T follicular helper cell (primary cell): ENCODE measurements at places on chromosomes 3 and 15.

GRCh38 chr3:155604126-155604525 is 140.7 kb downstream of the PLCH1 start:
- DNase-seq, result no peak

- no peak for DNase-seq
Observed at GRCh38 chr3:170480111-170480510, 61.4 kb downstream of the CLDN11 start.

DNA sequence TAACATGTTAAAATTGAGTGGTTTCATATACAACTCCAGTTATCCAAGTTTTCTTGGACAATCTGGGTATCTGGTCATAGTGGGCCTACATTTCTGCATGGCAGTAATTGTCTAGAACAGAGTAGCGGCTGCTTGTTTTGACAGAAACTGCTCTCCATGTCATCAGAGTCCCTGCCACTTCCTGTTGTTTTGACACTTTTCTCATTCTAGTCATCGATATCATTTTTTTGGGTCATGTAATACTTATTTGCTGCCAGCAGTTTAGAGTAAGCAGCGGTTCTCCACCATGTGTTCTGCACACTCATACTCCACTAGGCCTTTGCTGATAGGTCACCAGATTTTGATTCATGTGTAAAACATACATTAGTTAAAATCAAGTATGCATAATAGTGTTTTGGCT is 81.5 kb downstream of the SLC25A26 start:
- peak; percentile 45 for DNase-seq

- no peak for DNase-seq
Observed at GRCh38 chr15:29708519-29708918, 113.7 kb downstream of the TJP1 start.

GRCh38 chr3:172717493-172718088 is 6.7 kb upstream of the NCEH1 start:
- DNase-seq, result no peak

- no peak for DNase-seq
Observed at GRCh38 chr3:27503526-27503925, 19.3 kb upstream of the SLC4A7 start.

DNA sequence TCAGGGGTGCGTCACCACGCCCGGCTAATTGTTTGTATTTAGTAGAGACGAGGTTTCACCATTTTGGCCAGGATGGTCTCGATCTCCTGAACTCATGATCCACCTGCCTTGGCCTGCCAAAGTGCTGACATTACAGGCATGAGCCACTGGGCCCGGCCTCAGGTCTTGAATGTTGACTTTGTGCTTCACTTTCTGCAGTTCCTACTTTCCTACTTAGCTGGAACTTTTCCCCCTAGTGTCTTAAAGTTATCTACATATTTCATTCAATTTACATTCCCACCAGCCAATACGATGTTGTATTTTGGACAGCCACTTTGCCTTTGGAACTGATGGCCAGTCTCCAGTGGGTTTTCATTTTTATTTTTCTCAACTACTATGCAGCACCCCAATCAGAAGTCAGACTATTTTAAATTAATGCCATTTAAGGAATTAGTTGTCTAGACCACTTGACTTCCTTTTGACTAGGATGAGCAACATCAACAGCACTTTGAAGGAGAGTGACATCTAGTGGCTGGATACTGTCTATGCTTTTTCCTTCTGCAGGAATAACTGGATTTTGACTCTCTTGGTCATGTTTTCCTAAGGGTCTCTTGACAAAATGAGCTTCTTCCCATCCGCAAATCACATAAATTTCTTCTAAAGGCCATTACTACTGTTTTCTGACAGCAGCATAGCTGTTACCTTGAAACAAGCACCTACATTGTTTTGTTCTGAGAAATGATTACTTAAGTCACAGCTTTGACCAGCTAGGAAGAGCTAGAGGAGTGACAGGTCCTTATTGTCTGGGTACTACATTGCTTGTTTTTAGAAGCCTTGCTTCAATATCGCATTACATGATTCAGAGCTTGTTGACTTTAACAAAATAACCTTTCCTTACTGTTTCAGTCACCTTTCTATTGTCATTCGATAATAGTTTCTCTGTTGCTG is 140.2 kb downstream of the ITPR1 start:
- no peak for DNase-seq

- no peak for DNase-seq
Observed at GRCh38 chr15:92164327-92165000, 229.2 kb upstream of the ST8SIA2 start.

- DNase-seq, result peak; percentile 18
Observed at GRCh38 chr15:29825227-29825626, 3.0 kb upstream of the TJP1 start.

- no peak for DNase-seq
Observed at GRCh38 chr3:66489581-66489980, 11.2 kb downstream of the LRIG1 start.

DNA sequence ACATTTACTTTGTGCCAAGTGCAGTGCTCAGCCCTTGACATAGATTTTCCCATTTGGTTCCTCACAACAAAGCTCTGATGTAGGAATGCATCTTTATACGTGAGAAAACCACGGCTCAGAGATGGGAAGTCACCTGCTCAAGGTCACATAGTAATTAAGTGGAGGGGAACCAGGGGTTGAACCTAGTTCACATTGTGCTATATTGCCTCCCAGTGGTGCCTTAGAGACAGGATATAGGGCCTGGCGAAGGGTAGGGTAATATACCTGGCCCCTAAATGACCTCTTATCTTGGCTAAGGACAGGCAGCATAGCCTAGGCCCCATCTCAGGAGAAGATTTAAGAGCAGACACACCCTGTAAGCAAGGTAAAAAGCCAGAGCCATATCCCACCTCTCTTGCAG is 71.5 kb downstream of the FOXP1 start:
- no peak for DNase-seq

GRCh38 chr3:19645093-19645492 is 288.9 kb downstream of the EFHB start:
- DNase-seq, result no peak

- no peak for DNase-seq
Observed at GRCh38 chr3:181534781-181535221, 176.9 kb upstream of the SOX2 start.

- no peak for DNase-seq
Observed at GRCh38 chr15:66025972-66026371, 156.7 kb downstream of the RAB11A start.

DNA sequence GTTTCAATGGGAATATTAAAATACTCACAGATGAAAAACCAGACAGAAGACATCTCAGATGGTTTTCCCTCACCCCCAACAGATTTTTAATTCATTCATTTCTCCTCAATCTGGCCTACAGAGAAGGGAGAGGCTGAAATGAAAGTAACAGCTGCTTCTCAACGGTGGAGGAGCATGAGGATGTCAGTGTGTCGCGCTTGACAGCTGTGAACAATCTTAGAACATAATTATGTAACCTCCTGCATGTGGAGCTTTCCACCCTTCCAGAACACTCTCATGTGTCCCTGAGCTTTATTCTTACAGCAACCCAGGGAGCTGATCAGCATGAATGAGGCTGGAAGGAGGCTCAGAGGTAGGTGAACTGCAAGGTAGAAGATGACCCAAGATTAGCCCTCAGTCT is 52.7 kb downstream of the MB21D2 start:
- DNase-seq, result no peak

- no peak for DNase-seq
Observed at GRCh38 chr3:153334558-153334957, 172.5 kb downstream of the RAP2B start.

DNA sequence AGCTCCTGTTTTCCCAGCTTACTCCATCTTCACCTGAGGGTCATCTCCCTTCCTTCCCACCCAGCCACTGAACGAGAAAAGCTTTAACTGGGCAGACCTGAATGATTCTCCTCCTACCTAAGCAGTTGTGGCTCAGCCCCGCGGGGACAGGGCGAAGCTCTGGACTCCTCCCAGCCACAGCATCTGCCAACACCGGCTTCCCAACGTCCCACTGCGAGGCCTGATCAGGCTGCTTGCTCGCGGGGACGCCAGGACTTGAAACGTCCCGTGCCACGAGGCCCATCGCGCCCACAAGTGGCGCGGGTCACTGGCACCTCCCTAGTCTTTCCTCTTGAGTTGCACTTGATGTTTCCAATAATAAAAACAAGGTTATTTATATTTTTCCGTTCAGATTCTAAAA is at the start of gene SPATA16:
TSS of gene SPATA16 (minus strand) at position 250 of the 400 bp plus-strand sequence. CDS start 23,504 bp downstream, outside the sequence.
- DNase-seq, result no peak

DNA sequence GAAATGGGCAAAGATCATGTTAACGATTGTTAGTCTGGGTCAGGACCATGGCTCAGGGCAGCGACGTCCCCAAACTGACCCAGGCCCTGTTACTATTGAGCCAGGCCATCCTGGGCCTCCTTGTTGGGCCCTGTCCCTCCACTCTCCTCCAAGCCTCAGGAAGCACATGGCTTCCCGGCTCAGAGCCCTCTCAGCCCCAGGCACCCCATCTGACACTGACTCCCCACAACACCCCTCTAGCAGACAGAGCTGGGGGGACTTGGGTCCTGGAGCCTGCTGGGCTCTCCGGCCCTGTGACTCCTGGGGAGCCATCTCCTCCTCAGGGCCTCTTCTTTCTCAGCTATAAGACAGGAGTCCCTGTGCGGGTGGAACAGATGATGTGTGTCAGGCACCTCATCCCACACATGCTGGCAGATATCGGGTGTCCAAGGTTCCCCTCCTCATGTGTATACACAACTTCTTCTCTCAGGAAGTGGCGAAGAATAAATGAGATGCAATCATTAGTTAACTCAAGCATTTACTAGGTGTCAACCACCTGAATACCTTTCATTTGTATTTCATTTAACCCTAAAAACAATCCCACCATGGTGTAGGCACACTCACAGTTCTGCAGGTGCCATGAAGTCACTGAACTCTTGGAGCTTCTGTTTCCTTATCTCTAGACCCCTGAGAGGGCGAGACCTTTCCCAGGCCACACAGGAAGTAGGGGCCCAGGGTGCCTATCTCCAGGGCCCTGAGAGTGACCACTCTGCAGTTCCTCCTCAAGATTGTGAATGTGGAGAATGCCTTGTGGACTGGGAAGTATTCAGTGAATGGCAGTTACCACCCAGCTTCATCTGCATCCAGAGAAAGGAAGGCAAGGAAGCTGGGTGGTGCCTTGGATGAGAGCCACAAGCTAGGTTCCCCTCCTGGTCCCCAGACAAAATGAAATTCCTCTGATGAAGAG is 282.5 kb upstream of the TLE3 start:
- no peak for DNase-seq

DNA sequence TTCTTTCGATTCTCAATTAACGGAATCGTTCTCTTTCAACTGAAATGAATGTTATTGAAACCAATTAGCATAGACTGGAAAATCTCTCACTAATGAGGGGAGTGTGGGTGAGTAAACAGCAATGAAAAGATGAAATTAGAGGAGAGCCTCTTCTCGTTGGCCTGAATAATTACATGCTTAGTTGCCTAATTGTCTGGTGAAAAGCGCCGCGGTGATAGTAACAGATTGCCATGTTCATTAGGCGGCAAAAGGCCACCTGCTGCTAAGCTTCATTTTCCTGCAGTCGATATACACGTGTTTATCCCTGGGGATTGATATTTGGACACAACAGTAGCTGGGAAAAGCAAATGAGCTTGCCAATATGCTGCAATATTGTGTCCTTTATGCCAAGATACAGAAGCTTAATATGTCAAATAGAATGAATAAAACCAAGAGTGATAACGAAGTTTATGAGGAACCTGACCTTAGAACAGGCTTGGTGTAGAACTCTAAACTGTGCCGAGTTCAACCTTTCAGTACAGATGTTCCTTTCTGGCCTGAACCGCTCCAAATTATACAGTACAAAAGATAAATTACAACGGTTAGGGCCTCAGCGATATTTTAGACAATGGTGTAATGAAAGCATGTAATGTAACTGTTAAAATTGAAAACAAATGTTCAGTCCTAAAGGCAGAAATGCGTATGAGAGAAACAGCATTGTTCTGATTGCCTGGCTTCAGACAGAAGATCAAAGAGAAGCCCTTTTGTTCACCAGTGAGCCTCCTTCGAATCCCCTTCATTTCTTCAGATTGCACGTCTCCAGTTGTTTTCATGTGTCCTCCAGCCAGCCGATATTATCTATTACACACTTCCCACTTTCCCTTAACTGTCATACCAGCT is 185.2 kb downstream of the SHOX2 start:
- no peak for DNase-seq

DNA sequence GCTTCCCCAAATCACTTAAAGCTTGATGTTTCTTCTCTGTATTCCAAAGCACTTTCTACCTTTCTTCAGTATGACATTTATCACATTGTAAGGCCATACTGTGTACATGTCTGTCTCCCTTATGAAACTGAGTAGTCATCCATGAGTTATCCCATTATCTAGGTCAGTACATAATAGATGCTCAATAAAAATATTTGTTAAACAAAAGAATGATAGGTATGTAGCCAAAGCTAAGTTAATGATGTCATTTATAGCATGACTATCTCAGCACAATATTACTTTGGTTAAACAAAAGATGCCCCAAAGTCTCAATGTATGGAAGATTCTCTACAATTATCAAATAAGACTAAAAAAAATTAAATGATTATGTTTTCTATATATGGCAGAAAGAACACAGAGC is 3.1 kb upstream of the TMCO5A start:
- DNase-seq, result no peak

GRCh38 chr3:195897853-195898415 is 10.4 kb downstream of the TNK2 start:
- no peak for DNase-seq

DNA sequence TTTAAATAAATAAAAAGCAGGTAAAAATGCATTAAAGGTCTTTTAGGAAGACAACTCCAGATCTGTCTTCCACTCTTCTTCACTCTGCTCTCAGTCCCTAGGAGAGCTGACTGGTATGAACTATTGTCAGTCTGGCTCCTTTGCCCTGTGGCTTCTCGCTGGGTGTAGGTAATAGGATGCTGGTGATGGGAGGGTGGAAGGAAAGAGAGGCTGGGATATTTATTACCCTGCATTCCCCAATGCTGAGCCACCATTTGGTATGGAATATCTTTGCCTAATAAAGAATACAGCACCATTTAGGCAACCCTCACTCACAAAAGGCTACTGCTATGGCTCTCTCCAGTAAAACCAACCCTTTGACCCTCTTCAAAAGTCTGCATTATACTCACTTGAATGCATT is 326.9 kb downstream of the CNTN3 start:
- no peak for DNase-seq

- DNase-seq, result no peak
Observed at GRCh38 chr15:51757450-51757849, 6.1 kb downstream of the TMOD2 start.
